Activated T-cell treated with anti-CD3 and anti-CD28 coated beads for 1 hour (primary cell): ENCODE measurements at places on chromosomes 13 and 19.

DNA sequence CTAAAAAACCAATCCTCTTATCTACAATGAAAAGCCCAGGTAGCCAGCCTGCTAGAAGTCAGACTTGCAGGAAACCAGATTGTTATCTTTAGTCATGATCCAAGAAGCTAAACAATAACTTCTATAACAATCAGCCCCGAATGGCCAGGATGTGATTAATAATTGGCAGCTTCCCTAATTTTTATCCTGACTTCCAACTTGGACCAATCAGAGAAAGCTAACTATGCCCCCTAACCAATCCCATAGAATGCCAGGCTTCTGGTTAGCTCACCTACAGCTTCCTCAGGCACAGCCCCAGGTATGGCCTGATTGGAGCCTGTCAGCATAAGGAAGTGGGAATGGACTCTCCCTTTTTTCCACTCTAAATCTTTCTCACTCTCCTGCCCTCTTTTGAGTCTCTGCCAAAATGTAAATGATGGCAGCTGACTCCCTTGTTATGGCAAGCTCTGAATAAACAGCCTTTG, 394.9 kb downstream of the DLEU7 start:
- DNase-seq = no peak

DNA sequence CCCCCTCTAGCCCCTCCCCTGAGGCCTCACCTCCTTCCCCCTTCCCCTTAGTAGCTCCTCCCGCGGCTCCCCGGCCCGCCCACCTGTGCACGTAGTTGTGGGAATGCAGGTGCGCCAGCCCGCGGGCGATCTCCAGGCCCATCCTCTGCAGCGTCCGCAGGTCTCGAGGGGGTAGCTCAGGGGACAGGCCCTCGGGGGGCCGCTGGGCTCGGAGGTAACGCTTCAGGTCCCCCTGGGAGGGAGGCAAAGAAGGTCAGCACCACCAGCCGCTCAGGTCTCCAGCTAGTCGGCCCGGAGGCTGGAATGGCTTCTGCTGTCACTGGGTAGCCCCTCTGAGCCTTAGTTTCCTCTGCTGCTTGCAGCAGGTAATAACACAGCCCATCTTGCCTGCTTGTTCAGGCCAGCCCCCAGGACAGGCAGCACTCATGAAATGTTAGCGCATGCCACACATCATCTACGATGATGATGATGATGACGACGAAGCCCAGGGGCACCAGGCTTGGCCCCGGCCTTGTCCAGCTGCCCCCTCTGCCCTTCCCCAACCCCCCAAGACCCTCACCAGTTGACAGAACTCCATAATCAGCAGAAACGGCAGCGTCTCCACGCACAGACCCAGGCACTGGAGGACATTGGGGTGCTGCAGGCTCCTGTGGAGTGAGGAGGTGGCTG, 9.2 kb downstream of the LMTK3 start:
- peak; percentile 63 for DNase-seq

- no peak for DNase-seq
Observed at GRCh38 chr13:52104624-52105023, 24.2 kb downstream of the NEK5 start.

GRCh38 chr19:44820648-44821609, 12.0 kb downstream of the BCAM start:
- no peak for DNase-seq

DNA sequence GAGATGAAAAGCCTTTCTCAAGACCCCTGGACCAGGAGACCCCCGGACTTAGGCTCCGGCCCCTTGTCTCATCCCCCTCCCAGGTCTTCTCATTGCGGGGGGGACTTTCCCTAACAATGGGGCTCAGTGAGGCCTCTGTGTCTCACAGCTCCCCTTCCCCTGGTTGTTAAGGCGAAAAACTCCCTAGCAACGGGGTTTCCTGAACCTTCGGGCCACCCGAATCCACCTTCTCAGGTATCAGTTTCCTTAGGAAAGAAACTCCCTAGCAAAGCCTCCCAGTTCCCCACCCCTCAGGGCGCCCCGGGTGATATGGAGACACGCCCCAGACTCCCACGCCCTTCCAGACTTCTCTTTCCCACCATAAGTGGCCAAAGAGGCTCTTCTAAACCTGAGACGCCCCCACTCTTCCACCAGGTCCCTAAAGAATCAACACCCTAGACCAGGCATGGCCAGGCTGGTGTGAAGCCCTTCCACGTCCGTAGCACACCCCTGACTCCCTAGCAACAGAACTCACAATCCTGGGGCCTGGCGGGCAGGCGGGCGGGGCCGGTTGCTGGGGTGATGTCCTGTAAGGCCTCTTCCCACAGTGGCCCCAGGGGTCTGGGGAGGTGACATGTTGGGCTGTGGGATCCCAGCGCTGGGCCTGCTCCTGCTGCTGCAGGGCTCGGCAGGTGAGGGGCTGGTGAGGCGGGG, at the start of gene TMEM190:
TSS of gene TMEM190 (plus strand) at position 586 of the 693 bp plus-strand sequence. CDS start at position 614, 28 bp downstream.
- DNase-seq = no peak

GRCh38 chr19:53877361-53877766, 4.6 kb upstream of the PRKCG start:
- DNase-seq = no peak

DNA sequence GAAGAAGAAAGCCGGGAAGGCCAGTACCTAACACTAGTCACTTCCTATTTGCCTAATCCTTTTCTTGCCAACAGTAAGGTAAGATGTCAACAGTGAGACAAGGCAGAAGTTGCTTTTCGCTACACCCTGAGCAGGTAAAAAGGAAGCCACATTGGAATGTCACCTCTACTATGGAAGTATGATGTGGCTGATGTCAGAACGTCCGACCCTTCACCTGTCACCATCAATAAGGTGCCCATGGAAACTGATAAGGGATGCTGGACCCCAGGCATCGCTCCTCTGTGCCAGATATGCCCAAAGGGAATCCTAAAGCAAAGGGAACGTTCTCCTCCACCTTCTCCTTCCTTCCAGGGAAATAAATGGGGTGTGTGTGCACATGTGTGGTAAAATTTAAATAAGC, 34.3 kb downstream of the COL4A1 start:
- no peak for DNase-seq

DNA sequence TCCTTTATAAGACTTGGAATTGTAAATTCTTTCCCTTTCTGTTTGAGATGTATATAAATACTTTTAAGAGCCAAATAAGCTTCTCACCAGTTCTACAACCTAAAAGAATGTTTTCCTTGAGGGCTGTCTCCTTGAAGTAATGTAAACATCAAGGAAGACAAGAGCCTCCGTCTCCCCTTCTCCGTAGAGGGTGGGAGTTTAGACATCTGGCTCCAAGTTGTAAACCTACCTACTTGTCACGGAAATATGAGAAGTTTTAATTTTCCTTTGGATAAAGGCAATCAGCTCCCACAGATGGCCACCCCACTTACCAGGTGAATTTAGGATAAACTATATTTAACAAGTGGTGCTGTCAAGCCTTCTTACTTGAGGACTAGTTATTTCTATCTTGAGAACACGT, 237.9 kb downstream of the NALCN start:
- DNase-seq = no peak
